Activated CD4-positive, alpha-beta T cell treated with anti-CD3 and anti-CD28 coated beads, Interleukin-2, amount 10 ng/mL, durations not matched to agents 7 days and 5 days (primary cell): ENCODE measurements at places on chromosomes 11 and 22.
A peak's percentile ranks its signal among the peaks of the same experiment; 100 is the strongest.

DNA sequence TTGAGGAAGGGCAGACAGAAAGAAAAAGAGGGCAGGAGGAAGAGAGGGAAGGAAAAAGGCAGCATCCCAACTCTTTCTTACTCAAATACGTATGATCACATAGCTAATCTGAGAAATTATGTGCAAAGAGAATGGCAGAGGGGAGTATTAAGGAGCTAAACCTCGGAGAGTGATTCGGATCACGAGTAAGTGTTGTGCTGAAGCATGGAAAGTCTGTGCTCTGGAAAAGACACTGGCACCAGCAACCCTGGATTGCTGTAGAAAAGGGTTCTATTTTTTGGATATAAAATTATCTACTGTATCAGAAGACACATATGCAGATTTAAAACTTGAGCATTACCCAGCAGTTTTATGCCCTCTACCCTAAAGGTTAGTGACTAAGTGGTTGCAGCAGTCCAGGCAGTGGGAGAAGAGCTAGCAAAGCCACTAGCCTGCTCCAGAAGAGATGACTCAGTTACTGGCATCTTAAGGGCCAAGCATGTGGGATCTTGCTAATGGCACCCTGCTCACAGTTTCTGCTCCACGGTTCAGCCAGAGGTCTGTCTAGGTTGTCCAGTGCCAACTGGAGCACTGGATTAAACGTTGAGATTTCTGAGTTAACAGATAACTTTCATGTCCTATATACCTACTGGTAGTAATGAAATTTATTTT lies 151.7 kb downstream of the SWAP70 start:
- DNase-seq, result no peak

DNA sequence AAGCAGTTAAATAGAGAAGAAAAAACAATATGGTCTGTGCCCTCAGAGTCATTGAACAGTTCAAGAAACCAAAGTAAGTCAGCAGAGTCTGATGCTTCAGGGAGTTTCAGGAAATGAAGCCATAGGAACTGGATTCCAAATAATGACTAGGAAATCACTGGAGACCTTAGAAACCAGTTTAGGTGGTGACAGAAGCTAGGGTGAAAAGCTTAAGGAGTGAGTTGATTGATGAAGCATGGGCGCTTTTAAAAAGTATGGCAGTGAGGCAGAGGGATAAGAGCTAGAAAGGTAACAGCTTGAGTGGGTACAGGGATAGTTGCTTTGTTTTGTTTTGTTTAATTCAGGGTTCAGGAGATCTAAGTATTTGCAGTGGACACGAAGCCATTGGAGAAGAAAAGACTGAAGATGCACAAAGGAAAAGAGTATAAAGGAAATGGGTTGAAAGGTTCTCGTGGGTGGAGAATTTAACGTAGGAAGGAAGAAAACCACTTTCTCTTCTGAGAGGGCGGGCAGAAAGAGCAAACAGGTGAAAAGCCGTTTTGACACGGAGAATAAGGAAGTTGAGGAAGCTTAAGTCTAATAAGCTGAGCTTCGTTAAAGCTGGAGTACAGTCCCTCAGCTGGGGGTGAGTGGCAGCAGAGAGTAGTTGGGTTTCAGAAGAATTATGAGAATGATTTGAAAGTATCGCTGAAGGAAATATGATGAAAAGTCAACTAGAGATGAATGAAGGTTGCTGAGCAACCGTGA lies 14.8 kb downstream of the SGSM3 start:
- peak; percentile 55 for DNase-seq

GRCh38 chr11:130749216-130749615 lies 167.1 kb downstream of the SNX19 start:
- no peak for DNase-seq

DNA sequence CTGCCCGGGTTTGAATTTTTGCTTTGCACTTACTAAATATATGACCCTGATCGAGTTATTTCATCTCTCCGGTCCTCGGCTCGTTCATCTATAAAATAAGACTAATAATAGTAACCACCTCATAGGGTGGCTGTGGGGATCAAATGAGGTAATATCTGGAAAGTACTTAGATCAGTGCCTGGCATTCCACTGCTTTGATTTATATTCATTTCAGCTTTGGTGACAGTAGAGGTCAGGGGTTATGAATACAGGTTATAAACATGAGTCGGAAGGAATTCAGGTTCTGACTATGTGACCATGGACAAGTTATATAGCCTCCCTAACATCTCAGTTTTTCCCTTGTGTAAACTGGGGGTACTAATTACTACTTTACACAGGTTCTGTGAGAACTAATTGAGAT lies 2.9 kb upstream of the TEAD1 start:
- DNase-seq, result no peak

- DNase-seq, result no peak
These were observed 11.2 kb upstream of the MS4A6E start for GRCh38 chr11:60315871-60316270.

GRCh38 chr11:18366286-18366685 lies 28.1 kb upstream of the LDHA start:
- no peak for DNase-seq

DNA sequence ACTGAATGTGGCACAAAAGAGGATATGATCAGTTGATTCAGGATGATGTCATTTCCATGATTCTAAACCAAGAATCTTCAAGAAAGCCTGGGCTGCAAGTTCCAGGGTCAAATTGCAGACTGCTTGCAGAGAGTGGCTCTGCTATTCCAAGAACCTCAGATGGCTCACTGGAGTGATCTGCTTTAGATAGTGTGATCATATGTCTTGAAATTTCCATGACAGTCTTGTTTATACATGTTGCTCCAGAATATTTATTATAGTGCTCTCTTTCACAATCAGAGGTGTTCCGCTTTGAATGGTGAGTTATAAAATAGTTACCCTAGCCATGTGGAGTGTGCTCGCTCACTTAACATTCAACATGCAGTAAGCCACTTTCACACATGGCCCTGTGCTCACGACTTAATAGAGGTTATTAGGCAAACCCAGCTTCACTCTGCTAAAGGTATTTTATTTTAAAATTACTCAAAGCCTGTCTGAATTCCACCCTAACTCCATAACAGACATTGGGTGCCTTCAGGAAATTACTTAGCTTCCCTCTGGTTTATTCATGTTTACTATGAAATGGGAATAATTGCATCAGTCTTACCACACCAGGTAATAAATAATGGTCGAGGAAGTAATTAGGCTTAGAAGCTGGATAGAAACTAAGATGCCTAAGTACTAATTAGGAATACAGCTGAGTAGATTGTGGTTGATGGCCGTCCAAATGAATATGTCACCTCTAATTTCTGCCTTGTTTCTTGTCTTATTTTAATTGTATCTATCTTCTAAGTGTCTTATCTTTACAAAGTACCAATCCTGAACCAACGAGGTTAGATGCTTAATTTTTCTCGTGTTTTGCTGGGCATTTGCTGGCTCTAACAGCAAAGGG lies 187.9 kb downstream of the ETS1 start:
- DNase-seq, result no peak

DNA sequence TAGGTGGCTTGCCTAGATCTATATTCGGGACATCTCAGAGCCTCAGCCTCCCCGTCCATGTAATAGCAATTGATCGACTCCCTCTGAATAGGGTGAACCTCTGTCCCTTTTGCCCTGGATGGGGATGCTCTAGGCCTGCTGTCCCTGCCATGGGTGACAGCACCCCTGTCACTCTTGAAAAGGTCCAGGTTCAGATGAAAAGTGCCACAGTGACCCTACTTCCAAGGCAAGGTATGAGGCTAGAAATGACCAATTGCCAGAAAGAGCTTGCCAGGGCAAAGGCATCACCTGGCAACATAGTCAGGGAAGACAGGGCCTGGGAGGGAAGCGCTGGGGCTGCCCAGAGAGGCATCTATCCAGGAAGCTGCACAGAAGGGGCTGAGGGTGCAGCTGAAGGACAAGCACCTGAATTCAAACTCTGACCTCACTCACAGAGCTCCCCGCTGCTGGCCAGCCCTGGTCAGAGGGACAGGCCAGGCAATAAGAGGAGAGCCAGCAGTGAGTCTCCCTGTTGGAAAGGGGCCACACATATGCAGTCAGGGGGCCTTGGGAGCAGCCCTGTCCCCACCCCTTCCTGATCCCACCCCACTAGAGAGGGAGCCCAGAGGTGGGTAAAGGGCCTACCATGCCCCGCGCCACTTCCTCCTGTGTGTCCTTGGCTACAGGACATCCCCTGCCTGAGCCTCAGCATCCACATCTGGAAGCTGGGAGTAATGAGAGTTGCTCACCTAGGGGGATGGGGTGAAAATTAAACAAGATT lies 9.0 kb upstream of the APOBEC3A start:
- no peak for DNase-seq

GRCh38 chr11:122423273-122423672 lies 232.2 kb upstream of the UBASH3B start:
- DNase-seq, result no peak

- no peak for DNase-seq
These were observed 8.3 kb downstream of the CD44 start for GRCh38 chr11:35147235-35147634.

DNA sequence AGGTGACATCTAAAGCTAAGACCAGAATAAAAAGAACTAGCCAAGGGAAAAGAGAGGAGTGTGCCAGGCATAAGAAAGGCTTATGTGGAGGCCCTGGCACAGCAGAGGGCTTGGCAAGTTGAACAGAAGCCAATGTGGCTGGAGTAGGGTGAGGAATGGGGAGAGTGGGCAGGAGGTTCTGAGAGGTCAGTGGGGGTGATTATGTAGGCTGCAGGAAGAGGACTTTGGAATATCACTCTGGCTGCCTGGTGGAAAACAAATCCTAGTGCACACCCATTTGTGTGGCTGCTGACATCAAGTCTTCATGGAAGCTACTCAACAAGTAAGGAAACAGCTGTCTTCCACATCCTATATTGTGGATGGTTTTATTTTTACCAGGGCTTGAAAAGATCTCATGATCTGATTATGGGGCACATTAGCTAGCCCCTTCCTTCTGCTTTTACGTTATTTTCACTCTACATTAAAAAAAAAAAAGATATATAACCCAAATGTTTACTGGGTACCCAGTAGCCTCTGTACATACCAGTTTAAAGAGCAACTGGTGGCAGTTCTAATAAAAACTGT lies 3.4 kb downstream of the MRPL16 start:
- DNase-seq, result no peak

- DNase-seq, result no peak
These were observed 9.2 kb downstream of the PARVB start for GRCh38 chr22:44033287-44033686.

- DNase-seq, result no peak
These were observed 21.5 kb downstream of the C22orf23 start for GRCh38 chr22:37931893-37932389.

DNA sequence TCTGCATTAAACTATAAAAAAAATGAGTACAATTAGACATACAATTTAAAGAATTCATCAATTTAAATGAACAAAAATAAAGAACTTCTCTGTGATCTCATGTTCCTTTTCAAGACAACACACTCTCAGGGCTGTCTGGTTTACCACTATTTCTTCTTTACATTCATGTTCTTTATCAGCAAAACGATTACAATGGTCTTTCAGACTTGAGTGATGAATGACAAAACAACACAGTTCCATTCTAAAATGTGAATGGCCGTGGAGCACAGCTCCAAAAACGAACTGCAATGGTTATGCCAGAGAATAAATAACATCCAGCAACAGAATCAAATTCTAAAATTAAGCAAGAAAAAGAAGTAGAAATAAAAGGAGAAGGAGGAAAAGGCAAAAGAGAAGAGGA lies 113.1 kb downstream of the CADM1 start:
- no peak for DNase-seq

DNA sequence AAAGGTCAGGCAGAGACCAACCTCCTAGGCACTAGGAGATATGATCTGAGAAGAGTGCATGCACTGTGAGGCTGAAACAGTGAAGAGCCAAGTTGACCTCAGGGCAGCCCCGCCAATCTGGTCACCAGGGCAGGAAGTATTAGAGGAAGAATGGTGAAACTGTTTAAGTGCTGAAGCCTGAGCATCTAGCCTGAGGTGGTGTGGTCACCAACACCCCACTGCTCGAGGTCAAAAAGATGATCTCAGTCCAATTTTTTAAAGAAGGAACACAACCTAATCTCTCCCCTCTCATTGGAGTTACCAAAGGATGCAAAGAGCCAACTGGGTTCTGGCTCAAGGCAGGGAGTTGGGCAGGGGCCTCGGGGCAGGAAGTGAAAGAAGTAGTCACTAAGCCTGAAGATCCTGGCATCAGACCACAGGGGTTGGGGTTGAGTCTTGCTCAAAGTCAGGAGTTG lies 4.0 kb downstream of the APBB1 start:
- DNase-seq, result peak; percentile 27

DNA sequence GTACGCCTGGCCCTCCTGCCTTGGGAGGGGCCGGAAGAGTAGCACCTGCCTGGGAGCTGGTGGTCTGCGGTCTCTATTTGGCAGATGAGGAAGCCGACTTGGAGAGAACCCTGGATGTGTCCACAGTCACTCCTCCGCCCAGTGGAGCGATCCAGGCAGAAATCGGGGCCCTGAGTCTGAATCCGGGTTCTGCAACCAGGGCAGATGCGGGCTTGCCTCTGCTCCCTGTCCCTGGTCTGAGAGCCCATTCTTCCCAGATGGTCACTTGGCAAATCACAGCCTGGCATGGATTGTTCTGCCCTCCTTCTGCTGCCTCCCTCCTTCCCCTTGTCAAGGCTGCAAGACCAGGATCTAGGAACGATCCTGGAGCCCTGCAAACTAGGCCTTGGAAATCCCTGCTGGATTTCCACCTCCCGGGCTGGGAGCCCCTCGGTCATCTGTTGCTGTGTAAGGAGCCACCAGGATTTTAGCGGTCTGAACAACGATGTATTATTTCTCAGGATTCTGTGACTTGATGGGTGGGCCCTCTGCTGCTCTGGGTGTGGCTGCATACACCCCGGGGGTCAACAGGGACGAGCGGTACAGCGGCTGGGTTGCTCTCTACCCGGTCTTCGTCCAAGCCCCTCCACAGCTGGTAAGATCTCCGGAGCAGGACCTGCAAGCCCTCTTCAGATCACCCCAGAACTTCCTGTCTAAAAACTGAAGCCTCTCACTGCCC lies 2.0 kb upstream of the ASCL2 start:
- no peak for DNase-seq

DNA sequence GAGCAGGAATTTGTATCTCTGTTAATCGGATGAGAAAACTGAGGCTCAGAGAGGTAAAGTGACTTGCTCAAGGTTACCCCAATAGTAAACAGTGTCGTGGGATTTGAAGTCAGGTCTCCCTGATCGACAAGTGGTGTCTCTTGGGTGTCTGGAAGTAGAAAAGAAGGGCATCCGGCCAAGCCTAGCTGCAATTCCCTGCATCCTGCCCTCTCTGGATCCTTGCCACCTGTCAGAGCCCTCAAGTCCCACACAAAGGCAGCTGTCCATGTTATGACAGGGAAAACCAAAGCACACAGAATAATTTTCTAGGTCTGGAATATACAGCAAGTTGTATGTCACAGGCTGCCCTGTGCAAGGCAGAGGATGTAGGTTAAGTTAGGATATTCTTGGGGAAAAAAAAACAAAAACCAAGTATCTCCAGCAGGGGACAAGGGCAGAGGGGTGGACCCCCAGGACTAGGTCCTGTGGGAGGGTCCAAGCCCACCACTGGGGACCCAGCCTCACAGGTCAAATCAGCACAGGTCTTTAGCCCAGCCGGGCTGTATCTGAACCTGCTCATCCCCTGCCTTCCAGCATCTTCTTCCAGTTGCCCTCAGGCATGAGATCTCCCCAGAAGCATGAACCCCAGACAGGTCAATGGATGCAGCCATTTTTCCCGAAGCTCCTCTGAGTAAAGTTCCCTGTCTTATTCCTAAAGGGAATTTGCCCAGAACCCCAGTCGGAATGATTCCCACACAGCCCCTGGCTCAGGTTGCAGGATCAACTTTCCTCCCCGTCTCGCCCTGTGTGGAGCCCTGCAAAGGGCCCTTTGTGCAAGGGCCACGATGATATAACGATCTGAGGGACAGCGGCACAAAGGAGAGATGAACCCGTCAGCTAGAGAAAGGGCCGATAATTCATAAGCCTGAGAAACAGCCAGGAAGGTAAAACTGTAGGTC lies 15.0 kb downstream of the USH1C start:
- no peak for DNase-seq
